Activated naive CD4-positive, alpha-beta T cell treated with Interleukin-2 at 50 U/mL for 16 hours (primary cell): ENCODE measurements at places on chromosomes 13 and 19.
A peak's percentile ranks its signal among the peaks of the same experiment; 100 is the strongest.

DNA sequence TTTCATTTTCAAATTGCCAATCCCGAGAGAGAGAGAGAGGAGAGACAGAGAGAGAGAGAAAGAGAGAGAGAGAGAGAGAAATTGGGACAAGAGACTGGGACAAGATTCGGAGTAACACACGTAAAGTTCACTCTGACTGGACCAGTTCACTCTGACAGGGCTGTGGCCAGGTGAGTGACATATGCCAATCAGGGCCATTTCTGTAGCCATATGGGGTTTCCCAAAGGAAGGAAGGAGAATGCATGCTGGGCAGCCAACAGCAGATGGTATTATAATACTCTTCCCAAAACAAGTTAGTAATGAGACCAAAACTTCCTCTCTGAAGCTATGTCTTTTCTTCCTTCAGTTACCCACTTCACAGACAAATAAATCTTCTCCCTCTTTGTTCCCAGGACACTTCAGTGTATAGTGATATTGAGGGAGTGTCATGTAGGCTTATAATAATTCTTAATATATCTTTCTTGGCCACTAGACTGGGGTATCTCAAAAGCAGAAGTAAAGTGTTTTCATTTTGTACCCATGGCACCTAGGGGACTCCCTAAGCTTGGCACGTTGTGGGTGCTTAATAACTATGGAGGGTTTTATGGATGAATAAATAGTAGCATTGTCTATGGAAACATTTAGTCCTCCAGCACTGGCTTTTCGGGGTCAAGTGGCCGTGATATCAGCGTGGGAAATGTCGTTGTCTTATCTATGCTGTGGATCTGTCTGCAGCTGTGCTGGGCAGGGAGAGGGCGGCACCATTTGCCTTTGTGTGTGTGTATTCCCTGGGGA lies 51.6 kb downstream of the SERP2 start:
- no peak for DNase-seq

GRCh38 chr13:93774506-93774905 lies 547.9 kb downstream of the GPC6 start:
- no peak for DNase-seq

DNA sequence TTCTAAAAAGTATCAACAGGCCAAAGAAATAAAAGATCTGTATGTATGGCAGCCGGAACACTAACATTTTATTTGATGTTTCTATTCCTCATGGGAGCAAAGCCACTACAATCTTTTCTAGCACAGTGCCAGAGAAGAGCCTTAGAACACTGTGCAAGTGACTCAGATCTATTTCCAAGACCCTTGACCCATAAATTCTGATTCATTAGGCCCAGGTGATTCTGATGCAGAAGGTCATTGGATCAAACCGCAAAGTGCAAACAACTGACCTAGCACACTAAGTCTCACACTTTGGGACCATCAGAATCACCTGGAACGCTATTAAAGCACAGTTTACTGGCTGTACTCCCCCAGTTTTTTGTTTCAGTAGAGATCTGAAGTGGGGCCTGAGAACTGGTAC lies 87.6 kb downstream of the MYCBP2 start:
- DNase-seq: no peak

- DNase-seq: no peak
These were observed 2.4 kb downstream of the HSPH1 start for GRCh38 chr13:31159306-31159705.

GRCh38 chr13:109196948-109197347 lies 567.5 kb downstream of the MYO16 start:
- DNase-seq: no peak

- DNase-seq: no peak
These were observed 47.8 kb upstream of the VSTM2B start for GRCh38 chr19:29477831-29478577.

DNA sequence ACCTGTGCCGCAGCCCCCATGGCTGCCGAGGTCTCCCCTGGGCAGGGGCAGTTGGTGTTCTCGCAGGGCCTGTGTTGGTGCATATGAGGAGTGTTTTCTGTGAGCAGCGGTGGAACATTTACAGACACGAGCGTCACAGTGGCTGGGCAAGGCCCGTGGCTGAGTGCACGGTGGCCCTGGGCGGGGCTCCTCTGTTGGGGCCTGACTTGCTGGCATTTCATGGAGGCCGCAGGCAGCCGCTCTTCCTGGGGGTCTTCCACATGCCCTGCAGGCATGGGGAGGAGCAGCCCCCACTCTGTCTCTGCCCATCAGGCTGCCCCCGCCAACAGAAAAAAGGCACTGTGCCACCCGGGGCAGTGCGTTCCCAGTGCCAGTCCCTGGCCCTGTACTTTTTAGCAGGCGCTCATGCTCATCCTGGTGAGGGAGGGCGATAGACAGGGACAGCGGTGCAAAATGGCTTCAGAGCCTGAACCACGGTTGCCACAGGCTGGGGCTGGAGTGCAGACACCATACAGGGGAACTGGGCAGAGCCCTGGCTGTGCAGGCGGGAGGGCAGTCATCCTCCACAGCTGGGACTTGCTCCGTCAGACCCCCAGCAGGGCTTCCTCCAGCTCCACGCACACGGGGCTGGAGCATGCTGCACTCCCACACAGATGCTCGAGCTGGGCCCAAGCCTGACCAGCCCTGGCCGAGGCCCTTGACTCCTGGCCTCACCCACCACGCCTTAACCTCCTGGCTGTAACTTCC lies 23.5 kb downstream of the TFDP1 start:
- no peak for DNase-seq

GRCh38 chr19:54162241-54162805 lies 2.8 kb upstream of the LENG1 start:
- peak; percentile 84 for DNase-seq

GRCh38 chr13:35157143-35157755 lies 215.2 kb downstream of the NBEA start:
- DNase-seq: no peak

- no peak for DNase-seq
These were observed 483.2 kb upstream of the SLITRK6 start for GRCh38 chr13:86282442-86282841.

DNA sequence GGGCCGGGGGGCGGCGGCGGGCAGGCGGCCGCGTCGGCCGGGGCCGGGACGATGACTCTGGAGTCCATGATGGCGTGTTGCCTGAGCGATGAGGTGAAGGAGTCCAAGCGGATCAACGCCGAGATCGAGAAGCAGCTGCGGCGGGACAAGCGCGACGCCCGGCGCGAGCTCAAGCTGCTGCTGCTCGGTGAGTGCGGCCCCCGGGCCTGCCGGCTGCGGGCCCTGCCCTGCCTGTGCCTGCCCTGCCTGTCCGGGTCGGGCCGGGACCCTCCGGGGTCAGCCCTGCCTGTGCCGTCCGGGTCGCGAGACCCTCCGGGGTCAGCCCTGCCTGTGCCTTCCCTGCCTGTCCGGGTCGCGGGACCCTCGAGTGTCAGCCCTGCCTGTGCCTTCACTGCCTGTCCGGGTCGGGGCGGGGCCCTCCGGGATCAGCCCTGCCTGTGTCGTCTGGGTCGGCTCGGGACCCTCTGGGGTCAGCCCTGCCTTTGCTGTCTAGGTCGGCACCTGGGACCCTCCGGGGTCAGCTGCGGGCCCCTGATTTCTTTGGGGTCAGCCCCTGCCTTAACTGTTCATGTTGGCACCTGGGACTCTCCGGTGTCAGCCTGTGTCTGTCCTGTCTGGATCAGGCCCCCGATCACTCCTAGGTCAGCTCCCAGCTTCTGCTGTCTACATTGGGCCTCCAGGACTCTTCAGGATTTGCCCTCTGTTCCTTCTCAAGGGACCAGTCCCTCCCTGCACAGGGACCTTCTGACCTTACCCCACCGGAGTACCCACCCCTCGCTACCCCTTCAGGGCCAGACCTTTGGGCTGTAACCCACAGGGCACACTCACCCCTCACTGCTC lies 659 bp downstream of the GNA11 start:
- DNase-seq: peak; percentile 28

DNA sequence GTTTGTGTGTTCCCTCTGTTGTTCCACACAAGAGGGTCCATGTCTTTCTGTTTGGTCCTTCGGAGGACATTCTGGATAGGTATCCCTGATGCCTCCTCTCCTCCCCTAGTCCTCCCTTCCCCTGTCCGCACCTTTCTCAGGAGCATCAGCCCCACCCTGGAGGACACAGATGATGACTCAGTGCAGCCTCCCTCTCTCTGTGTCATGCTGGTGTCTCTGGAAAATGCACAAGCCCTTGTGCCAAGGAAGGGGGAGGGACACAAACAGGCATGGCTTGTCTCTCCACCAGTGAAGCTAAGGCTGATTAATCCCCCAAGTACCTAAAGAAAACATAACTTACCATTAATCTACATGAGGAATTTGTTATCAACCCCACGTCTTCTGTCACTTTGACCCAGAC lies 16.2 kb upstream of the TNFRSF19 start:
- DNase-seq: no peak

DNA sequence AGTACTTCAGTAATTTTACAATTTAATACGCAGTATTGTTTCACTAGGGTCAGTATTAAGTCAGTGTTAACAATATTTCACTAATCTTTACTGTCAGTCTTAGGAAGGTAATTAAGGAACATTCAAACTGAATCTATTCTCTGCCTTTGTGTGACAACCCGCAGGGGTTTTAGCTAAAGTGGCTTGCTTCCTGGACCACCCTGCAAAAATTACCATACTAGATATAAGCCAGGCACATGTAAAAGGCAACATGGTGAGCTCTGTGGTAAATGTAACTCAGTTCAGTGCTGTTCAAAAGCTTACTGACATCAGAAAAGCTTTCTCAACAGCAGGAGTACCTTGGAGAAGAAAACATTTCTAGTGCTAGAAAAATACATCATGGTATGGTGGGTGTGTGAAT lies 116.7 kb downstream of the FREM2 start:
- no peak for DNase-seq

DNA sequence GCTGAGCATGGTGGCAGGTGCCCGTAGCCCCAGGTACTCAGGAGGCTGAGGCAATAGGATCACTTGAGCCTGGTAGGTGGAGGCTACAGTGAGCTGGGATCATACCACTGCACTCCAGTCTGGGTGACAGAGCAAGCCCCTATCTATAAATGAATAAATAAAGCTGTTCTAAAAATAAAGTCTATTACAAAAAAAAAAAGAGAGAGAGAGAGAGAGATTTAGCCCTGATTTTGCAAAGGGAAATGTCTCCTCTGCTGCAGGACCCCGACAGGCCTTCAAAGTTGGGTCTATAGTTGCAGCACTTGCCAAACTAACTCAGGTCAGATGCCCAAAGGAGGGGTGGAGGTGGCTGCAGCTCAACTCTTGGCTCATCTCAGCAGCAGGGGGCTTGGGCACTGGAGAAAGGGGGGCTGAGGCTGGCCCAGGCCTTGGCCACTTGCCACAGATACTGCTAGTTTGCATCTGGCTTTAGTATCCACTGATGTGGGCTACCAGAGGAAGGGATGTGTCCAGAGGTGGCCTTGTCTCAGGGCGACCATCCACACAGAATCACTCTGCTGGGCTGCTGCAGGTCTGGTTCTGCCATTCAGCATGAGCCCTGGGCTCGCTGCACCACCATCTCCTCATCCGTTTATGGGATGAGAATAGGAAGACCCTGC lies 30.8 kb upstream of the AKT2 start:
- no peak for DNase-seq

DNA sequence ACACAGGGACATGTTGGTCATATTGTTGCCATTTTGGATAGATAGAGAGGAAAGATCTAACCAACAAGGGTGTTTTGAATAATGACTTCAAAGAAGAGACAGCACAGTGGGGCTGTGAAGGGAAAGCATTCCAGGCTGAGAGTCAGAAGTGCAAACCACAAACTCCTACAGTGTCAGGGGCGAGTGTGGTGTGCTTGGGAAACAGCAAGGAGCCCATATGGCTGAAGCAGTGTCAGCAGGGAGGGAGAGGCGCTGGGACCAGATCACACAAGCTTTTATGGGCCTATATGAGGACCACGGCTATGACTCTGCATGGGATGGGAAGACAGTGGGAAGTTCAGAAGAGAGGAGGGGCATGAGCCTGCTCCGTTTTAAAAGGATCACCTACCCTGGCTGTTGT lies 166.4 kb downstream of the MYO16 start:
- no peak for DNase-seq

- DNase-seq: peak; percentile 85
These were observed 5.5 kb downstream of the CCDC124 start for GRCh38 chr19:17938092-17938845.

DNA sequence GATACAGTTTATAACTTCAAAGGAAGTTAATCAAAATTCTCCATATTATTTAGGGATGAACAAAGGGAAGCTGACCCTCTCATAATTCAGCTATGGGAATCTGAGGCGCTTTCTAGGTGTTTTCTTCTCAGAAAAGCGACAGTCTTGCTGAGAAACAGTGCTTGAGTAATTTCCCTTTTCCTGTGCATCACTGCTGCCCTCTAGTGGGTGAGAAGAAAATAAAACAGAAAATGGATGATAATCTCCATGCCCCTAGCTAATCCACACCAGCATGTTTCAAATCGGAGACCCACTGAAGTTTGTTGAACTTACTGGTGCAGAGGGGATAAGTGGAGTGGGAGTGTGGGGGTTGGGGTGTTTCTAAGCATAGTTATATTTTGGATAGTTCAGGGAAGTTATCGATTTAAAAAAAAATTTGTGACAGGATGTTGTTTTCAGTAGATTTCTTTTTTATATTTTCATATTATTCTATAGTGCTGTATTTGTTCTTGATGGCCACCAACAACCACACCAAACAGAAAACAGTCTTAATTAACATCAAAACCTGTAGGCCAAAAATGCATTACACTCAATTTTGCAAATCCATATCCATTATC lies 21.4 kb downstream of the LCP1 start:
- DNase-seq: no peak

GRCh38 chr13:82501834-82502233 lies 1380.4 kb downstream of the SLITRK1 start:
- DNase-seq: no peak

GRCh38 chr13:94553766-94554165 lies 42.2 kb downstream of the TGDS start:
- no peak for DNase-seq

DNA sequence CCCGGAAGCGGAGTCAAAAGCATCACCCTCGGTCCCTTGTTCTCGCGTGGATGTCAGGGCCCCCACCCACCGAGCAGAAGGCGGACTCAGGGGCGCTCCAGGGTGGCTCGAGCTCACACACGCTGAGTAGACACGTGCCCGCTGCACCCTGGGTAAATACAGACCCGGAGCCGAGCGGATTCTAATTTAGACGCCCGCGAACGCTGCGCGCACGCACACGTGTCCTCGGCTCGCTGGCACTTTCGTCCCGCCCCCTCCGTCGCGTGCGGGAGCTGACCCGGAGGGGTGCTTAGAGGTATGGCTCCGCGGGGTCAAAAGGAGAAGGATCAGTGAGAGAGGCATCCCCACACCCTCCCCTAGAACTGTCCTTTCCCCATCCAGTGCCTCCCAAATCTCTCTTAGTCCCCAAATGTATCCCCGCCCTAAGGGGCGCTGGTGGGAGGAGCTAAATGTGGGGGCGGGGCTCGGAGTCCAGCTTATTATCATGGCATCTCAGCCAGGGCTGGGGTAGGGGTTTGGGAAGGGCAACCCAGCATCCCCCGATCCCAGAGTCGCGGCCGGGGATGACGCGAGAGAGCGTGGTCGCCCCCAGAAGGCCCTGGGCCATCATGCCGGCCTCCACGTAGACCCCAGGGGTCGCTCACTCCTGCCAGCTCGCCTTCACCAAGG lies 451 bp upstream of the ICAM5 start:
- peak; percentile 78 for DNase-seq

GRCh38 chr19:18946918-18947317 lies 5.9 kb upstream of the HOMER3 start:
- DNase-seq: no peak

GRCh38 chr19:16290692-16291091 lies 33.9 kb upstream of the KLF2 start:
- no peak for DNase-seq
